ENCODE measurements at places on chromosomes 5 and 9. TPM values are rescaled to one million over a fixed set of nuclear protein-coding genes. Genes with fewer than 3 reads are reported as not detected.

- DNase-seq = no peak
Observed at GRCh38 chr9:98330831-98331230, 75.4 kb upstream of the TBC1D2 start.

Gene PCDHGB7
- total RNA-seq = 17.1 TPM

Gene TTC16
- 0.09 TPM for total RNA-seq

- DNase-seq = no peak
Observed at GRCh38 chr9:115615000-115615401, 497.0 kb upstream of the TNC start.

DNA sequence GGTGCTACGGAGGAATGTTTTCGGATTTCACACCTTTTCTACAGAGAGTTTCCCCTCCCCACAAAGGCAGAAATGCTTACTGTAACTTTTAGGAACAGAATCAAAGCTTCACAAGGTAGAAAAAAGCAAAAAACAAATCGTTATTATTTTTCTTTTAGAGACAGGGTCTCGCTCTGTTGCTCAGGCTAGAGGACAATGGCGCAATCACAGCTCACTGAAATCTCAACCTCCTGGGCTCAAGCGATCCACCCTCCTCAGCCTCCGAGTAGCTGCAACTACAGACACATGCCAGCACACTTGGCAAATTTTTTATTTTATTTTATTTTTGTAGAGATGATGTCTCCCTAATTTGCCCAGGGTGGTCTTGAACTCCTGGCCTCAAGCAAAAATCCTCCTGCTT, 394.5 kb downstream of the CTNND2 start:
- no peak for DNase-seq

DNA sequence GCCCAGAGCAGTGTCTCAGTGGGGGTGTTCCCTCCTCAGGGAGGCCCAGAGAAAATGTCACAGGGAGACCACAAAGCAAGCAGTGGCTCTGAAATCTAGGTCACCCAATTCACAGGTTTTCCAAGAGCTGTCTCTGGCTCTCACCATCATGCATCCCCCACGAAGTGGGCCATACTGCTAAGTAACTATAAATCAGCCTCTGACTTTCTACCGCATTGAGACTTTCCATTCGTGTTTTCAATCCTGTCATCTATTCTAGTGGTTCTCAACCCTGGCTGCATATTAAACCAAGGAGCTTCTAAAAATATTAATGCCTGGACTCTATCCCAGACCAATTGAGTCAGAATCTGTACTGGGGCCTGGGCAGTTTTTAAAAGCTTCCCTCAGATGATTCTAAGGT, 2.0 kb upstream of the C1QTNF3 start:
- DNase-seq = no peak

GRCh38 chr5:6708814-6709213, 4.4 kb upstream of the TENT4A start:
- no peak for DNase-seq

GRCh38 chr9:98602839-98603500, 105.8 kb downstream of the GABBR2 start:
- DNase-seq = no peak

- DNase-seq = no peak
Observed at GRCh38 chr5:16505904-16506303, 40.3 kb upstream of the ZNF622 start.

Gene DMGDH
- total RNA-seq = 1.7 TPM

DNA sequence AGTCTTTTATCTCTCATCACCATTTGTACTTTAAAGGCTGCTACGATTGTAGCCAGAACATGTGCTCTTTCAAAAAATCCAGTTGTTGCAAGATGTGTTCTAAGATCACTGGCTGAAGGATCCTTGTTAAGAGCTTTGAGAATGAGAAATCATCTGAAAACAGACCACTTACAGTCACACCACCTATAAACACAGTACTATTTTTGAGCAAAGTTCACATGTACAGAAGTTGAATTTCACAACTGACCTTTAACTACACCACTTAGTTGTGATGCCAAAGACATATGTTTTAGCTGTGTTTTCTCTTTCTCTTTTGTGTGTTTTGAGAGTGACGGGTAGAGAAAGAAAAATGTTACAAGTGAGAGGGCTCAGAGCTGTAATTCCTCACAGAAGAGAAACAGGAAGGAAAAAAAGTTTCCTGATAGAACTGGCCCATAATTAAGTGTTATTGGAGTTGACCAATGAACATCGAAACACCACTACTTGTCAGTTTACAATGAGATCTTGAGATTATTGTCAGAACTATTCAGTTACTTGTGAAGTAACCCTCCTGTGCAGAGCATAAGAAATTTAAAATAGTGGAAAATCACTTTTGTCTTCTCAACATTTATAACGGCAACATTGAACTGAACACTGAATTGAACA, 245.4 kb downstream of the MLLT3 start:
- no peak for DNase-seq

DNA sequence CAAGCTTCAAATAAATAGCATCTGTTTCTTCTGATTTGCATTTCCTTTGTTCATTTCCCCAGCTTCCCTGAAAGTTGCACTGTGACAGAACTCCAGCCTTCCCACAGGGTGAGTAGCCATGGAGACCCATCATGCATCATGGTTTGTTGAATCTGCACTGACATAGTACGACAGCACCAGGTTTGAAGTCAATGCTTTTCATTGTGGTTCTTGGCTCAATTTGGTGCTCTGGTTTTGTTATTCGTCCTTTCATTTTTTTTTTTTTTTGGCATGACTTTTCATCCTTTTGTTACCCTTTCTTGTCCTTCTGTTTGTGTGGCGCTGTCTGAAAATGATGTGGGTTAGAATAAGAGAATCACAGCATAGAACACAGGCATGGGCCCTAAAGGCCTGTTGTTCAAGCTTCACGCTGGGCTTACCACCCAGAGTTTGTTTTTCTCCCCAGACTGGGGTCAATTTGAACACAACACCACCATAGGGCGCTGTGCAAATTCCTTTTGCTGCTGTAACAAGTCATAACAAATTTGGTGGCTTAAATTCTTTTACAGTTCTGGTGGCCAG, 206.2 kb upstream of the CDH10 start:
- no peak for DNase-seq

DNA sequence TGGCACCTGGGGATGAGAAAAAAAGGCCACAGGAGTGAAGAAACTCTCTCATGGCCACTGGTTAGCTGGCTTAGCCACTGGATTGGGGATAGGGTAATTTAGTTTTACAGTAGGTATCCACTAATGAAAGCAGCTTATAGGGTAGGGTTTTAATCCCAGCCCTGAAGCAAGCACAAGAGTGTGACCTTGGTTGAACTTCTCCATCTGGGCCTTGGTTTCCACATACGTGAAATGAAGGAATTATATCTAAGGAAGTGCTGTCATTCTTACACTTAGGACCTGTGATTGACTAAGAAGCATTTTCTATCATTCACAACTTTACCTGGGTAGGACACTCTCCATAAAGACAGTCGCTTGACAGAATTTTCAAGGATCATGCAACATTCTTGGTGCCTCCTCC, 49.6 kb downstream of the FAT2 start:
- no peak for DNase-seq

Gene PCDHGA8
- total RNA-seq = 2.0 TPM

- peak; percentile 43 for DNase-seq
Observed at GRCh38 chr5:172365948-172366608, 82.5 kb upstream of the UBTD2 start.

Gene CCL28
- 4.0 TPM for total RNA-seq

Gene PKD2L2
- total RNA-seq = 0.29 TPM

GRCh38 chr5:159198063-159199036, 11.0 kb downstream of the RNF145 start:
- no peak for DNase-seq

DNA sequence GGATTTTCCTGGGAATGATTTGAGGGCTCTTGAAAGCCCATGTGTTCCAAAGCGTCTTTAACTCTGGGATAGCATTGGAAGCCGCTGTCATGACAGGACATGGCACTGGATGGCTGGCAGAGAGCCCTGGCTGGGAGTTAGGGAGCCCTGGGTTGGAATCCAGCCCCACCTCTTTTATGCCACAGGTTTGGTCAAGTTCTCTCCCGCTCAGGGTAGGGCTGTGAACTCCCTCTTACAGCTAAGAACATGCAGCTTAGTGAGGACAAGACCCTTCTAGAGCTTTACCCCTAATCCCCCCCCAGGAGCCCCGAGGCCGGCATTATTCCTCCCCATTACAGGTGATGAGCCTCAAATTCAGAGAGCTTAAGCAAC, 37.2 kb downstream of the OLFML2A start:
- no peak for DNase-seq

Gene OCLN
- total RNA-seq = 1.9 TPM
